ENCODE measurements at places on chromosomes 16 and 17.

DNA sequence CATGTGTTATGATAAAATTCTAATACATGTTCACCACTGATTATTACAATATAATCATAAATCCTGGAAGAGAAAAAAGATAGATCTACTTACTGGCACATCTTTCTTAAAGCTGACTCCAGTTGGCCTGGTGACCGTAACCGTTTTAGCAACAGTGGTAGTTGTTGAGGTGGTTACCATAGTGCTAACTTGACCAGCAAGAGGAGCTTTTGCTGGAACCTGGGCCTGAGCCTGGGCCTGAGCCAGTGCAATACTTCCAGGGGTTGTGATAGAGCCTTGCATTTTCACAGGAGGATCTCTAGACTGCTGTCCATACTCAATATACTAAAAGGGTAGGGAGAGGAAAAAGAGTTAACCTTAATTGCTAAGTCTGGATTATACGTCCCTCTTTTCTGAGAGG, 36.2 kb downstream of the SETD6 start:
- DNase-seq: no peak

DNA sequence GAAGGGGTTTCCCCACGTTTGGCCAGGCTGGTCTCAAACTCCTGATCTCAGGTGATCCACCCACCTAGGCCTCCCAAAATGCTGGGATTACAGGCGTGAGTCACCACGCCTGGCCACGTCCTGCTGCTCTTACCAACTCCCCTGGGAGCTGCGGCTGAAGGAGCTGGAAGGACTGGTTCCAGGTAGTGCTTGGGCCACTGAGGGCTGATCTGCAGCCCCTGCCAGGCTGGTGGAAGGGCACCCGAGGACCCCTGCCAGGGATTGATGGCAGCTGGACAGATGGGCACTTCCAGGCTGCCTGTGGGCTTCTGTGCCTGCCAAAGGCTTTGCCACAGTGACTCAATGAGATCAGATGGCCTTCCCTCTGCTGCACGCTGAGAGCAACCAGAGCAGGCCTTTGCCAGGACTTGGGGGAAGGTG, 2.3 kb downstream of the OXLD1 start:
- DNase-seq: no peak

DNA sequence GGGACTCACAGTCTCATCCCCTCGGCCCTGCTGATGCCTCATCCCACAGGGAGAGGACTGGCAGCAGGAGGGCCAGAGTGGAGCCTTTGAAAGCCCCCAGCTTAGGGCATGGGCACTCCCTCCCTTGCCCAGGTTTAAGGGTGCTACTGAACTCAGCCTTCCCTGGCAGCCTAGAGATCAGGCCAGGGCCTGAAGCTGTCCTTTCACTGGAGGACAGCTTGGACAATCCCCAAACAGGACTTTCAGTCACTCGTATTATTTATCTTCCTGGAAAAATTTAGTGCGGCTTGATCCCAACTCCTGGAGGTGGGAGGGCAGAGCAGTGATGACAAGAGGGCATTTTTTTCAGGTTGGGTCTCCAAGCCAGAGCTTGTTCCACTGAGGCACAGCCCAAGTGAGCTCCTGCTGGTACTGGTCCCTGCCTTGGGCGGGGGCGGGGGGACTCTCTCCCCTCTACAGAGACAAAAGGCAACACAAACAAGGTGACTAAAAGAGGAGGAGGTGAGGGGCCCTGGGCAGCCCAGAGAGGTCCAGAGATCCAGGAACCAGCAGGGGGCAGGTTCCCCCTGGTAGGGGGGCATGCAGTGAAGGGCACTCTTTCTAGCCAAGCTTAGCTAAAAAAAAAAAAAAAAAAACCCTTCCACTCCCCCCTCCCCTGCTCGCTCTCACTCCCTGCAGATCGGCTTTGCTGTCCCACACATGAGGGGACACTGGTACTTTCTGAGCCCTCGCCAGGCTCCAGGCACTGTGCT, 1.7 kb downstream of the ZNF385C start:
- DNase-seq: no peak

DNA sequence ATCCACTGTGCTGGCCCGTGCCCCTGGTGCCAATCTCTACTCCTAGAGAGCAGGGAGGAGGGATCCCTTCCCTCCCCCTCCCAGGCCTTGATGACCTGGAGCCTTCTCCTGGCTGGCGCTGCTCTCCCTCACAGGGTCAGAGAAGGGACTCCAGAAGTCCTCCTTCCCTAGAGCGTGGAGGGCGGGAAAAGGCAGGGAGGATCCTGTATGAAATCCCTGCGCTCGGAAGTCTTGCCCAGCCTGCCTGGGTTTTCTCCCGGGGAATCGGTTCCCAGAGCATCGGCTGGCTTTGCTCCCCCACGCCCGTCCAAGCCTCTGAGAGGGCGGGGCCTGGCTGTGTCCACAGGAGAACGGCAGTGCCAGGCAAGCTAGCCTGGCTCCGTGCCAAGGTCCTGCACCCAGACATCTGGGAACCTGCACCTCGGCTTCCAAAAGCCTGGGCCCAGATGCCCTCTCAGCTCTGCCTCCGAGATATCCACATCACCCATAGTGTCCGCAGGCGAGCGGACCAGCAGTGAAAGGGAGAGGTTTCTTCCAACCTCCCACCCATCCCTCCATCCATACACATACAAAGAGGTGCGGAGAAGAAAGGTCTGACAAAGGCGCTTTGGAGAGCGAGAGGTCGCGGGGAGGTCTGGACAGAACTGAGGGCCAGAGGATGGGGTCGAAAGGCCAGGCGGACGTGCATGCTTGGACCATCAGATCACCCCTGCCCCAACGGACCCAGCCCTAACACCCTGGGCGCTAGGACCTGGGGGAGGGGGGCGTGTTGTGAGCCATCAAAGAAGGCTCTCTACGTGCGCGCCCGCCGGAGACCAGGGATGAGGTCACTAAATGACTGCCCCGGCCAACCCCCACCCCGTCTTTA, 1.1 kb downstream of the MPP2 start:
- peak; percentile 38 for DNase-seq

- no peak for DNase-seq
Observed at GRCh38 chr16:89113152-89113547, 19.5 kb downstream of the ACSF3 start.

- no peak for DNase-seq
Observed at GRCh38 chr17:73132085-73132492, 32.7 kb upstream of the SSTR2 start.

- DNase-seq: no peak
Observed at GRCh38 chr17:41678411-41678906, 10.2 kb upstream of the EIF1 start.

DNA sequence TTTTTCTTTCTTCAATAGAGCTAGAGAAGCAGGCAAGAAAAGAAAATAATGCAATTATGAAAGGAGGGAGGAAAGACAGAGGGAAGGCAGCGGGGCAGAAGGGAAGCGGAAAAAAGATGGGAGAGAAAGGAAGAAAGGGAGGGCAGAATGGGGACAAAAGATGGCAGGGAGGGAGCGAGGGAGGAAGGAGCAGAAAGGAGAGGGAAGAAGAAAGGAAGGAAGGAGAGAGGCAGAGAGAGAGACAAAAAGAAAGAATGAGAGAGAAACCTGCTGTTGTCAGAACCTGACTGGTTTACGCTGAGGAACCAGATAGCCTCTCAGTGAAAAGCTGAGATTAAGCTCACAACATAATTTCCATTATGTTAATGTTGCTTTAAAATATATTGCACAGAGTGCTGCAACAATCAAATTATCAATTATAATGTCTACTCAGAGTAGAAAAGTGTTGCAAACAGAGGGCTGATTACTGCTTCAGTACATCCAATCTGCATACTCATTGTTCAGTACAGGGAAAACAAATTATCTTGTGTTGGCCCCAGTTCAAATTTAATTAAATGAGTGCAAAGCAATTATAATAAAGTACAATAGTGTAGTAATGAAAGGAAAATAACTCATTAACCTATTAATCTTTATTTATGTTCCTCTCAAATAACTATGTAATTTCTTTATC, 32.0 kb upstream of the TOX3 start:
- DNase-seq: no peak

- DNase-seq: no peak
Observed at GRCh38 chr17:72514891-72515290, 394.1 kb downstream of the SOX9 start.

DNA sequence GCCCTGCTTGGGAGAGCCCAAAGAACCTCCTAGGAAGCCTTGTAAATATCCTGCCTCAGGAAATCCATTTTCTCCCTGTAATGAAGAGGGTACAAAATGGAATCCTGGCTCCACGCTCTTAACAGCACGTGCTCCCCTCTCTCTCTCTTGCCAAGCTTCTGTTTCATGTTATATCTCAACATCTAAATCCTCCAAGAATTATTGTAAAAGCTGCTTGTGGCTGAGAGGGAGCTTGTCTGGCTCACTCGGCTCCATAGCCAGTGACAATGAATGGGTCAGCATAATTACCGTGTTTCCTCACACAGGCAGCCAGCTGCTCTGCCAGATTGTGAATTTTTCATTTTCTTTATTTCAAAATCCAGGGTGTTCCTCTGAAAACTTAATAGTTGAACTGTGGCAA, 317.8 kb downstream of the RBFOX1 start:
- no peak for DNase-seq

- DNase-seq: no peak
Observed at GRCh38 chr17:60535382-60536279, 9.6 kb upstream of the APPBP2 start.

DNA sequence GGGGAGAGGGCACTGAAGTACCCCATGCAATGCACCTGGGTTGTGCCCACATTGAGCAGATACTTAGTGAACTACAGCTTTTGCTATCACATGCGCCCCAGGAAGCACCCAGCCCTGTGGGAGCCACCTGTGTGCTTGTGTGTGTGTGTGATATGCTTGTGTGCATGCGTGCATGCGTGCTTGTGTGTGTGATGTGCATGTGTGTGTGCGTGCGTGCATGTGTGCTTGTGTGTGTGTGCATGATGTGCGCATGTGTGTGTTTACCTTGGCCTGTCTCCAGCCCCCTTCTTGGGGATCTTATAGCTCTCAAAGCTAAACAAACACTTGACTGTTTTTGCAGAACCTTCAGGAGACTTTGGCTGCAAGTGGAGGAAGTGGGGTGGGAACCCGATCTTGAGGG, 841 bp downstream of the C16orf89 start:
- DNase-seq: no peak

DNA sequence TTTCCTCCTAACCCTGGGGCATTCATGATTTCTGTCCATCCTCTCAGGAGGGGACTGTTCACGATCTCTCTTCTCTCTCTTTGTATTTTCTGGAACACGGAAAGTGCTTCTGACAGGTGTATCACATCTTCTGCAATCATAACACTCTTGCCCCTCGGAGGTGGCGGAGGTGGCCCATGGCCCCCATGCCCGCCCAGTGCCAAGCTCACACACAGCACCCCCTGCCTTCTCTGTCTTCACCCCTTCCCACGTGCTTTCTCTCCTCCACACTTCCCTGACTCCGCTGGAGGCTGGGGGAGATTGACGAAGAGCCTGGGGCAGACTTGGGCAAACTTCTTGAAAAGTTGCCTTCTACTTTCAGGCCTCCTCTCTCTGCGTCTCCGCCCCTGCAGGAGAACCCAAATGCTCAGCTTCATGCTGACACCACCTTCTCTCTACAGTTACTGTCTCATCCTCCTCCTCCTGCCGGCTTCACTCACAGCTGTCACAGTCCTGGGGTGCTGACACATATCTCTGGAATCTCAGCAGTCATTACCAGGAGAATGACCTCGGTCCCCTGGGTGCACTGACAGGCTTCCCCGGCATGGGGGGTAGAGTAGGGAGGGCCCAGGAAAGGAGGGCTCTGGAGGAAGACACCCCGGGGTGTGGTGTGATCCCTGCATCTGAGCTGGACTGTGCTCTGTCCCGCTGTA, 127.1 kb downstream of the ENGASE start:
- DNase-seq: no peak

GRCh38 chr17:78774956-78775571, 7.0 kb downstream of the CYTH1 start:
- peak; percentile 52 for DNase-seq

GRCh38 chr16:48602356-48603014, 7.5 kb downstream of the N4BP1 start:
- DNase-seq: no peak

- no peak for DNase-seq
Observed at GRCh38 chr17:41347869-41348760, 2.5 kb downstream of the KRT33A start.

DNA sequence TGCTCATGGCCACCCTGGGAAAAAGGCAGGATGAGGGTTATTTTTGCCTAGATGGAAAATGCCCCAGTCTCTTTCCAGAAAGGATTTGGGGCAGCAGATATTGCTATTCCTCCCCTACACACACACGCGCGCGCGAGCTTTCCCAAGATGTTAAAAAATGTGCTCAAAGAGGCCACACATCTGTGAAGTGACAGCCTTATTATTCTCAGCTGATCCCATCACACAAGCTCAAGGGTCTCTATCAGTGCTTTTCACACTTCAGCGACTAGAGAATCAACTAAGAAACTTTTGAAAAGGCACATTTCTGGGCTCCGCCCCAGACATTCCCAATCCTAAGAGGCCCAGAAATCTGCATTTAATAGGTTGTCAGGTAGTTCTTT, 5.7 kb upstream of the RAB5C start:
- DNase-seq: no peak

DNA sequence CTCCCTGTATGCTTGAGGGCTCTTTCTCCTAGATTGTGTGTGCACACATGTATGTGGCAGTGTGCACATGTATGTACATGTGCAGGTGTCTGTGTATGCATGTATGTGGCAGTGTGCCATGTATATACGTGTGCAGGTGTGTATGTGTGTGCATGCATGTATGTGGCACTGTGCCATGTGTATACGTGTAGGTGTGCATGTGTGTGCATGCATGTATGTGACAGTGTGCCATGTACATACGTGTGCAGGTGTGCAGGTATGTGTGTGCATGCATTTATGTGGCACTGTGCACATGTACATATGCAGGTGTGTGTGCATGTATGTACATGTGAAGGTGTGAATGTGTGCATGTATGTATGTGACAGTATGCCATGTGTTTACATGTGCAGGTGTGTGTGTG, 43.9 kb upstream of the BHLHA9 start:
- no peak for DNase-seq

GRCh38 chr16:24936151-24936550, 79.0 kb downstream of the ARHGAP17 start:
- no peak for DNase-seq

Measured in stimulated activated CD4-positive, alpha-beta T cell treated with anti-CD3 and anti-CD28 coated beads, Interleukin-4, amount 100 ng/mL, for 48 hours (primary cell).